Stromal cell of bone marrow (primary cell): ENCODE measurements at places on chromosomes 13 and 19.

- DNase-seq, result no peak
Measured at GRCh38 chr19:18656337-18657086, 19.7 kb downstream of the KLHL26 start.

DNA sequence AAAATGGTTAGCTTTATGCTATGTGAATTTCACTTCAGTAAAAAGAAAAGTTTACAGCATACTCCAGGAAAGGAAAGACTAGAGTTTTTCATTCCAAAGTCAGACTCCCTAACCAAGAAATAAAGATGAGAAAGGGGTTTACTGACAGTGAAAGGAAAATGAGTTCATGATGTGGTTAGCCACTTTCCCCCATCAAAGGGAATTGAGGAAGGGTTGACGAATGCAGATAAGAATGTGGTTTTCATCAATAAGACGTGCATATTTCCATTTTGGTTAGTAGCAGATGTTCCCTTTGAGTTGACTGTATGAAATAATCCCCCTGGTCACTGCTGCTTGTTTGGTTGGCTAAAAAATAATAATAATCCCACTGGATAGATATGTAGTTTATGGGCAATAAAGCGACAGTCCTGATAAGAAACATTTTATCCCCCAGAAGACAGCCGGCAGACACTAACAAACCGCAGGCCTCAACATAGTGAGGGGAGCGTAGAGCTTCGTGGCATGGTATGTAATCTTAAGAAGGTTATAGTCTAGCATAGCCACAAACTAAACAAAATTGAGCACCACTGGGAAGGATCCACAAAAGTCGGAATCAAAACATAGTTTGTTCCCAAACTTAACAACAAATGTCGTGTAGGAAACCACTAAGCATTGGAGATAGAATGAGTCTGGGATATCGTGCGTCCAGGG, 114.8 kb downstream of the COL4A2 start:
- no peak for DNase-seq

GRCh38 chr19:33668968-33669367, 47.2 kb downstream of the CHST8 start:
- no peak for DNase-seq

DNA sequence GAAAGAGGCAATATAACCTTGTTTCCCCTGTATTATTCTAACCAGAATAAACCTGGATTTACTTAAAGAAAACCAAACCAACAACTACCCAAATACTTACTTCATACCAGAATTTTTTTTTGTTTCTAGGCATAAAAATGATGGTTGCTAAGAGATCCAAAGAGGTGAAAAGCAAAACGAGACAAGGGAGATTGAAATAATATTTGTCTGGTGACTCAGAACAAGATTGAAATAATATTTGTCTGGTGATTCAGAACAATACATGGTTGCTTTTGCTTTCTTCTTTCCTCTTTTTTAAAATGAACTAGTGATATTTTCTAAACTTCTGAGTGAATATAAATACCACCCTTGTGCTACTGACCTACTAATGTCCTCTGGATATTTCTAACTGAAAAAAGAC, 592.9 kb downstream of the KCTD12 start:
- DNase-seq, result peak; percentile 82

DNA sequence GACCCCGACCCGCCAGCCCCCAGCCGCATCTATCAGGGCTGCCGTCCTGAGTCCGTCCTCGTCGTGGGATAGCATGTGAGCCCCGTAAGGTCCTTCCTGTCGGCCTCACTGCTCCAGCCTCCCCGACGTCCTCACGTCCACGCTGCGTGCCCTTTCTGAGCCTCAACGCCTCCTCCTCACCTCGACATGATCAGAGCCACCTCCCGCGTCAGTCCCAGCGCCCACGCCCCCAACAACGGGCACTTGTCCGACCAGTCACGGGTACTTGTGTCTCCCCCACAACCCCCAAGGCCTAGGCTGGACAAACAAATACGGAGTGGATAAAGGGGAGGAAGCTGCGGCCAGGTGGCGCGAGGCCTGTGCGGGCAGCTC, 665 bp downstream of the ZNF497 start:
- no peak for DNase-seq

DNA sequence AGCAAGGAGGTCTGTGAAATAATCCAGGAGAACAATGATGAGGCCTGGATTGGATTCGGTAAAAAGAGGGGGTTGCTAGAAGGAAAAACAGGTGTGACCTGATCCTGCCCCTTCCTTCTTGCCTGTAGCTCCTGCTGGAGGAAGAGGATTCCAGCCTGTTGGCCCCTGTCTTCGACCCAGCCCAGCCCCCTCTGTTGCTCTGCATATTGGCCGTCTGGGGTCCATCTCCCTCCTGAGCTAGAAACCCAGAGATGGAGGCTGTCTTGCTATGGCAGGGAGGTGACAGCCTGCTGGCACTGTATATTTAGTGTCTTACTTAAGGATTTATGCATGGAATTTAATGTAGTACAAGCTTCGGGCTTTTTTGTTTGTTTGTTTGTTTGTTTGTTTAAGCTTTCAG, 6.6 kb downstream of the DMRTC2 start:
- no peak for DNase-seq

DNA sequence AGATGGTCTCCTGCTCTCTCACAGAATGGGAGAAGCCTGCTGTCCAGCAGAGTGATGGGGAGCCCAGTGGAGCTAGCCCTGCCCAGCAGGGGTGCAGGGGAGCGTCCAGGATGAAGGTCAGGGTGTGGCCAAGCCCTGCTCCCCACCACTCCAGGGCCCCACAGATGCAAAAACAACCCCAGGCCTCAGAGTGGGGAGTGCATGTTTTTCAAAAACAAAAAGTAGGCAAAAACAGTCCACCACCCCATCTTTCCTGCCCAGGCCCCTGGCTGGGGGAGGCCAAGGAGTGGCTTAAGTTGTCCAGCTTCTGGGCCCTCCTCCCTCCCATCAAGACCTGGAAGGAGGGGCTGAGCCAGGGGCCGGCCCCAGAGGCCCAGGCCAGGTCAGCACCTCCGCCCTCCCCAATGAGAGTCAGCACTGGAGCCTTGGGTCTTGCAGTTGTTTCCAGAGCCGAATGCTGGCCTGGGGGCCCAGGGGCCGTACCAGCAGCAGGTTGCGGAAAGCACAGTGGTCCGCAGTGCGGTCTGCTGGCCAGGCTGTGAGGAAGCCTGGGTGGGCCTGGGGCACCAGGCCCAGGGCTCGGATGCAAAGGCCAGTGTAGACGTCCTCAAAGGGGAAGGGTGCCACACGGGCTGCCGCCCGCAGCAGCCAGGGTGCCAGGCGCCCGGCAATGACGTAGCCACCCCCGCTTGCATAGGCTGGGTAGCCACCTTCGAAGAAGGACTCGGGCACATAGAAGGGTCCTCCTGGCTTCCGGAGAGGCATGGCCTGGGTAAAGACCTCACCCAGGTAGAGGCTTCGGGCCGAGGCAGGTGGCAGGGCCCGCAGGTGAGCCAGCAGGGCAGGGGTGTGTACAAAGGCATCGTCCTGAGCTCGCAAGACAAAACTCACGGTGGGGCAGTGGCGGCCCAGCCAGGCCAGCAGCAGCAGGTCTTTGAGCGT, 1.7 kb downstream of the B3GNT8 start:
- no peak for DNase-seq

GRCh38 chr19:7492142-7492541, 3.3 kb upstream of the PEX11G start:
- DNase-seq, result no peak

- no peak for DNase-seq
Measured at GRCh38 chr19:36041831-36042230, 9.2 kb upstream of the CLIP3 start.

DNA sequence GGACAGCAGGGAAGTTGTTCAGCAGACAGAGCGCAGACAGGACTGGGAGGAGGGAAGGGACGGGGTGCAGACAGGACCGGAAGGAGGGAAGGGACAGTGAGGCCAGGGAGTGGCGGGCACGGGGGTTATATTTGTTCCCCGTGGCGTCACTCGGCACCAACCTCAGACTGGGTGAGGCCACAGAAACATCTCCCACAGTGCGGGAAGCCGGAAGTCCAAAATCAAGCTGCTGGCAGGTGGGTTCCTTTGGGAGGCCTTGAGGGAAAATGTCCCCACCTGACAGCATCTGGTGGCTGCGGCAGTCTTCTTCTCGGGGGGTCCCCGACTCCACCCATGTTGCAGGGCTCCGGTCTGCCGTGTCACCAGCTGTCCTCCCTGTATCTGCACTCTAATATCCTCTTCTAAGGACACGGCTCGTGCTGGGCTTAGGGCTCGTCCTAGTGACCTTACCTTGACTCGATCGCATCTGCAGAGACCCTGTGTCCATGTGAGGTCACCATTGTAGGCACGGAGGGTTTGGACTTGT, 133.0 kb downstream of the STK24 start:
- no peak for DNase-seq

- DNase-seq, result no peak
Measured at GRCh38 chr13:47594833-47595232, 406.2 kb downstream of the SUCLA2 start.
